Pancreas (tissue), 10 donors: ENCODE measurements at places on chromosomes 2 and 18. TPM values are rescaled to one million over a fixed set of nuclear protein-coding genes. Genes with fewer than 3 reads are reported as not detected.

The NPPC gene
- total RNA-seq = not detected

The GREB1L gene
- total RNA-seq = not detected

The MAPK4 gene
- 0.93 TPM for total RNA-seq

GRCh38 chr2:152864601-152865149 lies 146.3 kb downstream of the ARL6IP6 start:
- DNase-seq = no peak

DNA sequence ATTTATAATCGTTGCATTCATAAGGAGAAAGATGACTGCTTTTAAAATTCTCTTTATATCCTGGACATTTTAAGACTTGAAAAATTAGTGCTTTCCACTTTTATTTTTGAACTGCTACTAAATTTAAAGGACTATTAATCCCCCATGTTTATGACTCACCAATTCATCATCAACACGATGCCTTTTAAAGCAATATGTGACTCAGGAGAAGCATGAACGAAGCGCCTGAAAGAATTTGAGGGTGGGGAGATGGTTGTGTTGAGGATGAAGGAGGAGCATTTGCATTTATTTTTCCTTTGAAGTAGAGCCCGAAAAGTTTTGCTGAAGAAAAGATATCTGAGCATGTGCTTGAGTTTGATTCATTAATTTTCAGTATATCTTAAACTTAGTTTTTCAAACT lies 192.2 kb upstream of the LRRTM1 start:
- DNase-seq = no peak

- DNase-seq = no peak
Observed at GRCh38 chr2:158291544-158292180, 164.9 kb downstream of the CCDC148 start.

GRCh38 chr2:116490511-116491145 lies 1323.9 kb upstream of the DDX18 start:
- DNase-seq = no peak

DNA sequence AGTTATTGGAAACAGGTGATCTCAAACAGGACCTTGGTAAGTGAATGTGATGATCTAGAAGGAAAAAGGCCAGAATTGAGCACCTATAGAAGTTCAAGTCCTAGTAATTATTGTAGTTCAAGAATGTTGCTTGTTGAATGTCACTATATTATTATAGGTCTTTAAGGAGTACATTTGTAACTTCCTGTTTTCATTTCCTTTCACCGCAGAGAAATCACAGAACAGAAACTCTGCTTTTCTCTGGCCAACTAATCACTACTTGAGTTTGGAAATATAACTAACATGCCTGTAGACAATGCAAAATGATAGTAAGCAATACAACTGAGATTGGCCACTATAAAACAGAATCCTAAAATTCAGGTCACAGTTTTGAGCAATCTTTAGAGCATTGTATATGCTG lies 61.8 kb upstream of the EFEMP1 start:
- DNase-seq = no peak

DNA sequence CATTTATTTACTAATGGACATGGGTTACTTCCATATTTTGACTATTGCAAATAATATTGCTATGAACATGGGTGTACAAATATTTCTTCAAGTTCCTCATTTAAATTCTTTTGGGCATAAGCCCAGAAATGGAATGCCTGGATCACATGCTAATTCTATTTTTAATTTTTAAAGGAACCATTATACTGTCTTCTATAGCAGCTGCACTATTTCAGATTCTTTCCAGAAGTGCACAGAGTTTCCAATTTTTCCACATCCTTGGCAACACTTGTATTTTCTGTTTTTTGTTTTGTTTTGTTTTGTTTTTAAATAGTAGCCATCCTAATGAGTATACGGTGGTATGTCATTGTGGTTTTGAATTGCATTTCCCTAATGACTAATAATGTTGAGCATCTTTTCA lies 8.5 kb upstream of the RALBP1 start:
- DNase-seq = no peak
